ENCODE measurements at places on chromosomes 6 and 20. TPM values are rescaled to one million over a fixed set of nuclear protein-coding genes. Genes with fewer than 3 reads are reported as not detected.

Gene LAMA5
- 5.6 TPM for total RNA-seq

Gene LRRN4
- total RNA-seq: not detected

Gene PNPLA1
- total RNA-seq: not detected

Gene CLDN20
- not detected for total RNA-seq

Gene MAP1LC3A
- total RNA-seq: 15.8 TPM

Gene NRSN1
- not detected for total RNA-seq

Gene CPNE5
- 0.18 TPM for total RNA-seq

Gene PTPRK
- total RNA-seq: 27.1 TPM

Gene SLC44A4
- total RNA-seq: 0.27 TPM

Gene CD109
- 39.2 TPM for total RNA-seq

Gene TNXB
- total RNA-seq: 315 TPM

Gene TNFRSF6B
- 0.36 TPM for total RNA-seq

Gene ULBP3
- 0.41 TPM for total RNA-seq

Gene SNRNP48
- total RNA-seq: 15.3 TPM

Gene ADGRG6
- total RNA-seq: 1.7 TPM

Gene MDFI
- not detected for total RNA-seq

Gene KDM1B
- 25.4 TPM for total RNA-seq

Gene PSMF1
- 142 TPM for total RNA-seq

Gene COMMD7
- total RNA-seq: 49.3 TPM

Gene HTR1E
- not detected for total RNA-seq

Gene FAM209B
- total RNA-seq: not detected

Gene RPL10A
- 1,853 TPM for total RNA-seq

Gene GSTA2
- total RNA-seq: not detected
